ENCODE measurements at places on chromosomes 1 and 21. TPM values are rescaled to one million over a fixed set of nuclear protein-coding genes. Genes with fewer than 3 reads are reported as not detected.

- DNase-seq = no peak
Observed at GRCh38 chr1:89692601-89693521, 59.9 kb downstream of the LRRC8C start.

GRCh38 chr21:41548781-41549180 is 40.8 kb upstream of the TMPRSS2 start:
- no peak for DNase-seq

GRCh38 chr1:3168678-3169077 is 99.7 kb downstream of the PRDM16 start:
- DNase-seq = no peak

SPRR2A gene
- not detected for total RNA-seq

DNA sequence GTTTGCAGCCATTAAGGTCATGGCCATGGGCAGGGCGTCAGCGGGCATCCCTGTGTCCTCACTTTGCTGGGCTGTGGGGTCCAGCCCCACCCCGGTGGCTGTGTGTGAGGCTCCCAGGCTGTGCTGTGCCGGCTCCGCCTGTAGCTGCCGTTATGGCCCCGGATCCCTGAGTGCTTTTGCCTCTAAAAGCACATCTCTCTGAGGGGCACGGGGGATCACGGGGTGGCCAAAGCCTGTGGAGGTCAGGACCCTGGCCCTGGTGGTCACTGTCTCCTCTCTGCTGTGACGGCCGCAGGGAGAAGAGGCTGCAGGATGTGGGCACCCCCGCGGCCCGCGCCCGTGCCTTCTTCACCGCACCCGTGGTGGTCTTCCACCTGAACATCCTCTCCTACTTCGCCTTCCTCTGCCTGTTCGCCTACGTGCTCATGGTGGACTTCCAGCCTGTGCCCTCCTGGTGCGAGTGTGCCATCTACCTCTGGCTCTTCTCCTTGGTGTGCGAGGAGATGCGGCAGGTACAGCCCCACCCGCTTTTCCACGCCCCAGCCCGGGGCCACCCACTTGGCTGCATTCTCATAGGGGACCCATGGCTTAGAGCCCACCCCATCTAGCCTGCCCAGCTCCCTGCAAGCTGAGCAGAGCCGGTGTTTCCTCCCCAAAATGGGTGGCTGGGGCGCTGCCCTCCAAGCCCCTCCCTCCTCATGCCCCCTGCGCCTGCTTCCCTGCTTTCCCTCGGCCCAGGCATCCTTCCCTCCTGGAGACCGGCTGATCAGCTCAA is 48.2 kb downstream of the TRPM2 start:
- DNase-seq = no peak

DNA sequence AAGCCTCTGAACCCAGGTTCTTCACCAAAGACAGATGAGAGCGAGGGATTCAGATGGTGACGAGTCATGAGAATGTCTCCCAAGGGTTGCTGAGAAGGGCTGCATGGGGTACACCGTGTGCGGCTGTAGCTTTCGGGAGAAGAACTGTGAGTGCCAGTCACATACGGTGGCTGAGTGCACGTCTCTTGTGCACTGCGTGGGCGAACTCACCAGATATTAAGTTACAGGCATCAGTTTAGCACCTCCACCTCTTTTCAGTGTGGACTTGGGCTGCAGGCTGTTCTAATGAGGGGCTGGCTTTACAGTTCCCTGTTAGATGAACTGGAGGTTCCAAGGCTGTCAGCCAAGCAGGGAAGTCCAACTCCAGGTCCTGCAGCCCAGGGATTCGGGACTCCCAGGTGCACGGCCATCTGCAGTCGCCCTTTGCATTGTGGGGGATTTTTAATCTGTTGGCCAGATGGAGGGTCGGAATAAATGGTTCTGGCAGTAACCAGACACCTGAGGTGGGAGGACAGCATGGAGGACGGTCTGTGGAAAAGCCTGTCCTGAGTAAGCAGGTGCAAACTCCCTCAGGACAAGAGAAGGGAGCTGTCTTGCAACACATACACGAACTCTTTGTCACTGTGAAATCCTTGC is 26.5 kb upstream of the AVPR1B start:
- no peak for DNase-seq

RYR2 gene
- 15.2 TPM for total RNA-seq

SLC45A3 gene
- total RNA-seq = 3.4 TPM

GRCh38 chr1:45084562-45084961 is 72.5 kb downstream of the UROD start:
- DNase-seq = no peak

- no peak for DNase-seq
Observed at GRCh38 chr1:5911157-5911556, 81.1 kb downstream of the NPHP4 start.

GRCh38 chr1:90834886-90835660 is 118.0 kb upstream of the BARHL2 start:
- no peak for DNase-seq

- DNase-seq = no peak
Observed at GRCh38 chr21:44880405-44881197, 7.1 kb upstream of the PTTG1IP start.

DNA sequence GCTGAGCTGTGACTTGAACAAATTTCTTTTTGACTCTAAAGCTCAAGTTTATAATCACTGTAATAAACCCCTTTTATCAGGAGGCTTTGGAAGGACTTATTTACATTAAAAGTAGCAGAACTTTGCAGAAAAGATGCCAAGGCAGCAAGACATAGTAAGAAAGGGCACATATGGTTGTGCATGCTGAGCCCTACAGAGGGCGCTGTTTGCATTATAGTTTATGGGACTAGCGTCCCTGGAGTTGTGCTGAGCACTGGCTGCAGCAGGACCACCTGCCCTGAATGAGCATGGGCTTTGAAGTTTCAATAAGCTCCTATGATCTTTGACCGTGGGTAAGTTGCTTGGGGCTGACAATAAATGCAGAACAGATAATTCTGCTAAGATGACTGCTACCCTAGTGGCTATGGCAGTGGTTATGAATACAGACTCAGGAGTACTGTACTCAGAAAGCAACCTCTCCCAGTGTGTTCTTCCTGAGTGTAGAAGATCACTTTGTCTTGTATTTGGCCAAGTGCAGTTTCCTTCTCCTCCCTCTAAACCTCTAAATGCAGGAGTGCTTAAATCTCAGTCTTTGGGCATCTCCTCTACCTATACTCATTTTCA is 45.4 kb upstream of the USP1 start:
- no peak for DNase-seq

- no peak for DNase-seq
Observed at GRCh38 chr1:11729498-11730428, 6.2 kb upstream of the AGTRAP start.

- peak; percentile 21 for DNase-seq
Observed at GRCh38 chr1:53266038-53266437, 27.7 kb upstream of the MAGOH start.

GRCh38 chr1:28370239-28371009 is 884 bp downstream of the PHACTR4 start:
- DNase-seq = peak; percentile 63

DNA sequence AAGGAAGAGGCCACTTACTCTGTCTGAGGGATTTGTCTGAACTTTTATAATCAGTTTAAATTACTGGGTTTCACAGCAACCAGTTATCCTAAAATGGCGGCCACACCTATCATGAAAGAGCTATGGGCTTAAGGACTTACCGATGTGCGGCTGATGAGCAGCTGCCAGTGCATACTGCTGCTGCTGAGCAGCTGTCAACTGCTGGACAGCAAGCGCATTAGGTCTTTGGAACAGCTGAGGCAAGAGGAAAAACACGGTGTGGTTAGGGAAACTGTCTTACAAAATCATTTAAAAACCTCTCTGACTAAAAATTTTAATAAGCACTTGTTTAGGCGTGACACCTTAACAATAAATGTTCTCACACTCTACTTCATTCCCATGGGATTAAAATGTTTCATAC is 72.6 kb upstream of the SDC3 start:
- DNase-seq = no peak

GRCh38 chr1:106465666-106466065 is 590.8 kb upstream of the PRMT6 start:
- DNase-seq = no peak

GRCh38 chr1:223087291-223088255 is 55.5 kb downstream of the TLR5 start:
- no peak for DNase-seq

- DNase-seq = no peak
Observed at GRCh38 chr1:20281801-20282200, 8.9 kb upstream of the VWA5B1 start.

- DNase-seq = no peak
Observed at GRCh38 chr1:102937401-102937800, 170.9 kb downstream of the COL11A1 start.

DNA sequence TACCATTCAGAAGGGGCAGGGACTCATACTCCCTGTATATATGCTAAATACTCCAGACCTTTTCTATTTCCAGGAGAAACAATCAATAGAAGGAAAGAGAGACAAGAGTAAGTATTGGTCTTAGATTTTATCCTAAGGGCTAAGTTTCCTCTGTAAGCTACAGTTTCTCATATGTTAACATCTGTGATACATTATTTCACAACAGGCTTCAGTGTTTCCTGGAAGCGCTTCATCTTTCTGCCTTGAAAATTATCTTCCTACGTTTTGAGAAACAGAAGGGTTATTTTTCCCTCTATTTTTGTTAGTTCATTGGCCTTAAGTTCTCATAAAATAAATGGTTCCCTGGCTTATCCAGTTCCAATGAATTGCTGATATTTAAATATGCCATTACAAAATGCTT is 15.6 kb downstream of the FMO1 start:
- DNase-seq = no peak

DNA sequence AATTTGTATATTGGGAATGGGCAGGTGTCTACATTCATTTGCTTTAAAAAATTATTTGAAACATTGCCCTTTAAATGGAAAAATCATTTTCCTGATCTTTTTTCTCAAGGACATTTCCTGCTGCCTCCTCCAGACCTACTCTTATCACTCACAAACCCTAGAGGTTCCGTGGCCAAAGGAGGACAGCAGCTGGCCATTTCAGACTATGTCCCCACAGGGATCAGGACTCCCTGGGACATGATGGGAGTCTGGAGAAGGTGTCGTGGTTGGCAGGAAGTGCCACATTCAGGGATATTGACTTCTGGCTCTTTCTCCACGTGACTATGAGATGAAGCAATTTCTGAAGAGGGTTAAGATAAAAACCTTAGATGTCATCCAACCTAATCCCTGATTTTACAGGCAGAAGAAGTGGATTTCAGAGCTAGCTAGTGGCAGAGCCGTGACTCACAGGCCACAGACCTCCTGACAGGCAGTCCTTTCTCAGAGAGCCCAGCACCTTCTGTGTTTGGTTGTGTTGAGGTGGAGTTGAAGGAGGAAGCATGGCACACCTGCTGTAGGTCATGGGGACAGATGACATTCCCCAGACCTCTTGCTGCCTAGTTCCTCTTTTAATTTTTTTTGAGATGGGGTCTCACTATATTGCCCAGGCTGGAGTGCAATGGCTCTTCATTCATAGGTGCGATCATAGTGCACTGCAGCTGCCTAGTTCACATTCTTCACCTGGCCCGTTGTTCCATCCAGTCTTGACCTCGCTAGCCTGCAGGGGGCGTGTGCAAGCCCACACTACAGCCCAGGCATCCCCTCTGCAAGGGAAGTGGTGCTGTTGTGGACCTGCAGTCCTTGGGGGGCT is 25.5 kb upstream of the IL10 start:
- DNase-seq = no peak

DNA sequence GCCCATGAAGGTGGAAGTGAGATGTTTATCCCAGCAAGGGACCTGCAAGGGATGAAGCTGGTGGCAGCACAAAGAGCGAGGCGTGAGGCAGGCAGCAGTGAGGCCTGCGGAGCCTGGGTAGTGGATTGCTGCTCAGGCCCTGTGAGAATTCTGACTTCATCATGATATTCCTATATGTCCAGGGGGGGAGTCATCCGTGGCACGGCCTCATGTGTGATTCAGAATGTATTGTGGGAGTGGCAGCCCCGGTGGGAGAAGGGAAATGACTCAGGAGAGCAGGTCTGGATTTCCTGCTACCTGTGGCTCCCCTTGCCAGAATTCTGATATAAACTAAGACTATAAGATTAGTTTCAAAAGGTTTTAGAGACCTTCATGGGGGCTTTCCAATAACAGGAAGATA is 240.9 kb downstream of the CAMTA1 start:
- no peak for DNase-seq

SGIP1 gene
- total RNA-seq = 1.6 TPM

EXTL1 gene
- 0.85 TPM for total RNA-seq

- DNase-seq = no peak
Observed at GRCh38 chr1:19597496-19598309, 46.4 kb upstream of the NBL1 start.

TSPAN2 gene
- total RNA-seq = 10.9 TPM

PUSL1 gene
- 28.3 TPM for total RNA-seq

GPBP1L1 gene
- total RNA-seq = 161 TPM

PCNT gene
- 39.9 TPM for total RNA-seq

OLIG2 gene
- not detected for total RNA-seq

CRP gene
- 3.8 TPM for total RNA-seq

DNA sequence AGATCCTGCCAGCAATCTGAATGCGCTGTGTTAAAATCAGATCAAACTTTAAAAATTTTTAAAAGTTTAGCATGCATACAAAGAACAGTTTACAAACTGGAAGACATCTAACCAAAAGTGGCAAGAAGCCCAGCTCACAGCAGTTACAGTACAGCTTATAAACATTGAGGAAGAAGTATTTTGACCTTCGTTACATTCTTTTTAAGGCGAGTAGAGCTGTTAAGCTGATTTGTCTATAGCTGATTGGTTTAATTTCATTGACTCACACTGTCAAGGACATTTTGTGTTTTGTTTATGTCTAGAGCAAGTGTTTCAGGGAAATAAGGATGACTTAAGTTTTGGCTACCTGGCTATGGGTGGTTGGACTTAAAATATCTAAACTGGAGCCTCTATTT is 3.0 kb upstream of the PGM1 start:
- no peak for DNase-seq

DNA sequence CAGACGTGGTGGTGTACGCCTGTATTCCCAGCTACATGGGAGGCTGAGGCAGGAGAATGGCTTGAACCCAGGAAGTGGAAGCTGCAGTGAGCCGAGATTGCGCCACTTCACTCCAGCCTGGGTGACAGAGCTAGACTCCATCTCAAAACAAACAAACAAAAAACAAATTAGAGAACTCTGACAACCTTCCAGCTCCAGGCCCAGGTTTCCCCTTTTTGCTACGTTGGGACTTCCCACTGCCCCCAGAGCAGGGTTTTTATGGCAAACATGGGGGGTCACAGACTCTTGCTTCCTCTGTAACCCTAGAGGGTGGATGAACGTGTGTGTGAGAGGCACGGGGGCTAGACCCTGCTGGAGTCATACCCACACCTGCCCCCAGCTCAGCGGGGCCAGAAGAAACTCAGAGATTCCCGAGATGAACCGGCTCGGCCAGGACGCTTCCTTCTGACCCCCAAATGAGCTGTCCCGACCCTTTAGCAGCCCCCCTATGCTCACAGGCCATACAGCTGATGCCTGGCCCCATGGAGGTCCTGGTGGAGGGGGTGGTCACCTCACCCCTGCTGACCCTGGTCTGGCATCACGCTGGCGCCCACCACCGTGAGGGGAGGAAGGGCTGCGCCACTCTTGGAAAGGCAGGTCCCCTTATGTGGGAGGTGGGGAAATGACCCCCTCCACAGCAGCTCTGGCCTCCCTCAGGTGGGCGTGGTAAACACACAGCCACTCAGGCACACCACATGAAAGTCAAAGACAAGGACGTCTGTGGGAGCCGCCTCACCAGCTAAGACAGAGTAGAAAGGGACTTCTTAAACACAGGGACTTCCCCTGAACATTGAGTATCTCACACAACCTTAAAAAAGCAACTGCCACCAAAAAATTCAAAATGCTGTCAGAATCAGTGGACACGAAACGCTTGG is 7.1 kb downstream of the GPR157 start:
- no peak for DNase-seq

ADAM30 gene
- not detected for total RNA-seq
